SK-N-DZ (cell line): ENCODE measurements at places on chromosomes 5 and 9.

GRCh38 chr9:93298498-93299417, 114.8 kb downstream of the WNK2 start:
- no peak for DNase-seq

- no peak for DNase-seq
Observed at GRCh38 chr5:115709585-115709984, 83.7 kb upstream of the TMED7 start.

- no peak for DNase-seq
Observed at GRCh38 chr9:98021306-98022040, 35.1 kb upstream of the NANS start.

GRCh38 chr9:20315677-20316076, 306.6 kb downstream of the MLLT3 start:
- DNase-seq: no peak

DNA sequence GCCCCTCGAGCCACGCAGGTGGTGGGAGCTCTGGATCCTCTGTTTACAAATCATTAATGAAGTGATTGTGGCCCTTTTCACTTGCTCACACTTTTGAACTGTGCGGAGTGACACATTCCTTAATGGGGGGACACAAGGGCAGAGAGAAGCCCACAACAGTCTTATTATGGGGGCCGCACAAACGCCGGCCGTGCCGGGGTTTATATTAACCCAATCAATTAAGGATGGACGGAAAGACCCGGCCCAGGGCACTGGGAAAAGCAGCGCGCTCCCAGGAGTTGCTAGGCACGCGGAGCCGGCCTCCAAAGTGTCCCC, 634.8 kb downstream of the IRX1 start:
- DNase-seq: no peak

DNA sequence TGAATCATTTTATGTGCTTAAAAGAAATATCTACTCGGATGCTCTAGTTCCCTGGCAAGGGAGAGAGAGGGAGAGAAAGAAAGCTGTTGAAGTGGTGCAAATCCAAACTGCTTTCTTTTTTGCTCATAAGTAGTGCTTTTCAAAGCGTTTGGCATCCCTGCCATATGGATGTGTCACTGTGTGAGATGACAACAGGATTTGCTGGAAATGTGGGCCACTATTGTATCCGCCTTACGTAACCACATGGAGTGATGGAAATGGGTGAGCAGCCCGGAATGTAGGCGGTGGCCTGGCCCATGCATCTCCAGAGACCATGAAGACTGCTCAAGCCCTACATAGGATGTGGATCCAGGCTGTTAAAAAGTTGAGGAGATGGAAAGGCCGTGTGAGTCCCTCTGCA, 30.8 kb downstream of the TJP2 start:
- DNase-seq: no peak

DNA sequence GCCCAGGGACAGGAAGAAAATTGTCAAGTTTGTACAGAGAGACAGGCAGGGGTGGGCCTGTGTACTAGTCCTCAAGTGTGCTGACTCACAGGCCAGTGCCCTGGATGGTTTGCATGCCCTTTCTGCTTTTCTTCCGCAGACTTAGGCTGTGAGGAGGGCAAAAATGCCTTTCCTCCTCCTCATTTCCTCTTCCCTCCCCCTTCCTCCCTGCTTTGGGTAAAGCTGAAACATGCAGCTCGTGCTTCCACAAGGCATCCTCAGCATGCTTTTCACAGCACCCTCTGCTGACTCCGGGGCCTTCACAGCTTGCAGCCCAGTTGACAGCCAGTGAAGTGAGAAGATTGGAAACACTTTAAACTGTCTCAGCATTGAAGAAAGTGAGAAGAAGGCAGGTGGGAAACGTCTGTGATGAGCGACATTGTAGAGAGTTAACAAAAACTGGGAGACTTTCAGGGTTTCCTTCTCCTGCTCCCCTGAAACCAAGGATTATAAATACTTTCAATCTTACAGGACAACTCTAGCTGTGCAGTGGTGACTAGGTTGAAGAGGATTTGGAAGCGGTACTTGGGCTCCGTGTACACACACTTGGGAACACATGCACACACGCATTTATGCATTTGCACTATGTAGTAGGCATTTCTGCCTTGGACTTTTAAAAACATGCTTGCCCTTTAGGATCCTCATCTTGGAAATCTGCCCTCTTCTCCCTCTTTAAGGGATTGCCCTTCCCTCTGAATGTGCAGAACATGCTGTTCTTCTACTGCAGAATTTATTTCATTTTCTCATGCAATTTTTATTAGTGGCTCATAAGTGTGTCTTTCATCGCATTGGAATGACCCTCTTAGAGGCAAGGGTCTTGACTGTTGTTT, 138.8 kb downstream of the GRIA1 start:
- DNase-seq: no peak

GRCh38 chr5:139453683-139454567, 8.6 kb downstream of the ECSCR start:
- DNase-seq: no peak

GRCh38 chr9:73548201-73548600, 396.5 kb downstream of the ANXA1 start:
- no peak for DNase-seq

DNA sequence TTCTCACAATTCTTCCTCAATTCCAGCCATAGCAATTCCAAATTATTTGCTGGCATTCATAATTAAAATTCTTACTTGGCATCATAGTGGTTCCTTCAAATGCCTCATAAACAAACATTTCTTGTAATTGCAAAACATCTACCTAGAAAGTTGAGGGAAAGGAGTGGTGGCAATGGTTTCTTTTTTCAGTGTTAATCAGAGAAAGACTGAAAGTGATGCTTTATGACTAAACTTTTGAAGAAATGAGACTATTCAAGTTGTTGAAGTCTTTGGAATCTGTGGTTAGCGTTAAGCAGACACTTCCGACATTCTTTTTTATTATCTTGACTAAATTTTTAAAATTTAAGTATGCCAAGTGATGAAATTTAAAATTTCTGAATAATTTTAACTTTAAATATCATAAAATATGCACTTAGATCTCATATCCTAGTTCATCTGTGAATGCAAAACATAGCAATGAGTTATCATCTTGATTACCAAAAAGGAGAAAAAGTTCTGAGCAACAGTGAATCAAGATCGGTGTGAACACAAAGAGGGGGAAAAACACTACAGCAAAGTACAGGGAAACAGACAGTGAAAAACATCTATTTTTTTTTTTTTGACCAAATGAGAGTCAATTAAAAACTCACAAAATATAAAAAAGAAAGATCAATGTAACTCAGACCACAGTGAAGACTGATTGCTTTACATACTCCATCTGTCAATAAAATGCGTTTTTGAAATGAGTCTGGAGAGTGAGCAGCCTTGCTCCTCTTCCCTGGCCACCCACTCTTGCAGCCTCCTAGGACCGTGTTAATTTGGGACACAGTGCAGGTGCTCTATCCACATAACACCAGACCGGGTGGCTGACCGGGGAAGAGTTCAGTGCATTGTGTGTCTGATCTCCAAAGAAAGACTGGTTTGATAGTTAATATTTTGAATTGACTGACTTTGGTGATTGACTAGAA, 20.6 kb upstream of the IL7R start:
- no peak for DNase-seq
